Activated CD4-positive, alpha-beta T cell treated with anti-CD3 and anti-CD28 coated beads, Interleukin-2, amount 10 ng/mL, durations not matched to agents 24 days and 14 days (primary cell): ENCODE measurements at places on chromosomes 2 and 18. TPM values are rescaled to one million over a fixed set of nuclear protein-coding genes. Genes with fewer than 3 reads are reported as not detected.

NAT8 gene
- not detected in 2 replicates for total RNA-seq

- H3K36me3 ChIP-seq = no peaks in the 10 kb centered on the region
- DNase-seq = no peak
- H3K27me3 ChIP-seq = peaks cover 19% of the 10 kb centered on the region
- no peak overlapping the region for H3K4me3 ChIP-seq
- no peaks in the 10 kb centered on the region for H3K4me1 ChIP-seq
- H3K27ac ChIP-seq = no peak overlapping the region
These were observed 241.3 kb downstream of the PAX3 start for GRCh38 chr2:222057347-222058073.

DNA sequence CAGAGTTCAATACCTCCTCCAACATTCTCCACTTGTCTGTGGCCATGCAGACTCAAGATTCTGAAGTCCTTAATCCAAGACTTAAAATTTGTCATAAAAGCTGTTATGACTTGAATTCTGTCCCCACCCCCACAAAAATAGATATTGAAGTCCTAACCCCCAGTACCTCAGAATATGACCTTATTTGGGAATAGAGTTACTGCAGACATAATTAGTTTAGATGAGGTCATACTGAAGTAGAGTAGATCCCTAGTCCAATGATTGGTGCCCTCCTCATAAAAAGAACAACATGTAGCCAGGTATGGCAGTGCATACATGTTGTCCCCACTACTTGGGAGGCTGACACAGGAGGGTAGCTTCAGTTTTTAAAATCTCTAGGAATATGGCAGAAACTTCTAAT, 9.2 kb downstream of the TPGS2 start:
- H3K4me1 ChIP-seq = peaks cover 13% of the 10 kb centered on the region
- H3K36me3 ChIP-seq = peaks cover 40% of the 10 kb centered on the region
- H3K27me3 ChIP-seq = no peaks in the 10 kb centered on the region
- H3K4me3 ChIP-seq = no peak overlapping the region
- no peak for DNase-seq
- H3K27ac ChIP-seq = no peak overlapping the region

DNA sequence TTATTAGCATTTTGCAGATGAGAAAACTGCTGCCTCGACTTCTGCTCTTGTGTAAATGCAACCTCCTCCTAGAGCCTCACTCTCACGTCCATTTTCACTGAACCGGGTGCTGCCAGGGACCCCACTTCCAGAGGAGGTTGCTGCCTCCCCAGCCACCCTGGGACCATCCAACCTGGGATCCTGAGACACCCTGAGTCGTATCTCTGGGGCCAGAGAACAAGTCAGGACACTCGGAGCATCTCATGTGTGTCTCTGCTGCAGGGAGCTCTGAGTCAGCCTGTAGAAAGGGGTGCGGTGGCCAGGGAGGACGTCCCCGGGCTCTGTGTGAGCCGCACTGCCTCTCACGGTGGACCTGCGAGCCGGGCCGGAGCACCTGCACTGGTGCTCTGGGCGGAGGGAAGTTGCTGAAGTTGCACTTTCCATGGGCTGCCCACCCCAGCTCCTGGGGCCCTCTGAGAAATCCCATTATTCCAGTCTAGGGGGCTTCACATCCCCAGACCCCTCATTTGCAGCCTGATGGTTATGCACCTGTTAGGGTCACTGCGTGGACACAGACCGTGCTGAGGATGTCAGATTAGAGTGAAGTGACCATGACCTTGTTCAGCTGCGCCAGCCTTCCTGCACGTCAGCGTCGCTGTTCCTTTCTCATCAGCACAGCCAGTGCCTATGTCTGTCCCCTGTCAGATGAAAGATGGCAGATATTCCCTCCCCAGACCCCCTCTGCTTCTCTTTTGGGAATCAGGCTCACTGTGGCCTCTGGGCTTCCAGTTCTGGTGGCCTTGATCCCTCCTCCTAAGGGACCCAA, 230.4 kb downstream of the KLHL29 start:
- H3K4me1 ChIP-seq = peaks cover 7% of the 10 kb centered on the region
- H3K4me3 ChIP-seq = no peak overlapping the region
- H3K27me3 ChIP-seq = peaks cover 5% of the 10 kb centered on the region
- H3K36me3 ChIP-seq = no peaks in the 10 kb centered on the region
- H3K27ac ChIP-seq = no peak overlapping the region

EPB41L3 gene
- 1.5 TPM in 2 replicates for total RNA-seq

TBR1 gene
- total RNA-seq = 0.16 TPM in 1 of 2 replicates, not detected in the other

GRCh38 chr2:25991965-25992364, 9.7 kb upstream of the KIF3C start:
- H3K36me3 ChIP-seq = no peaks in the 10 kb centered on the region
- H3K4me1 ChIP-seq = peaks cover 6% of the 10 kb centered on the region
- no peak overlapping the region for H3K4me3 ChIP-seq
- no peak for DNase-seq

GRCh38 chr2:216103213-216103612, 5.9 kb upstream of the XRCC5 start:
- no peak for DNase-seq
- H3K4me1 ChIP-seq = peaks cover 3% of the 10 kb centered on the region
- no peak overlapping the region for H3K27ac ChIP-seq
- no peak overlapping the region for H3K4me3 ChIP-seq
- H3K36me3 ChIP-seq = peaks cover 11% of the 10 kb centered on the region
- no peaks in the 10 kb centered on the region for H3K27me3 ChIP-seq

DNA sequence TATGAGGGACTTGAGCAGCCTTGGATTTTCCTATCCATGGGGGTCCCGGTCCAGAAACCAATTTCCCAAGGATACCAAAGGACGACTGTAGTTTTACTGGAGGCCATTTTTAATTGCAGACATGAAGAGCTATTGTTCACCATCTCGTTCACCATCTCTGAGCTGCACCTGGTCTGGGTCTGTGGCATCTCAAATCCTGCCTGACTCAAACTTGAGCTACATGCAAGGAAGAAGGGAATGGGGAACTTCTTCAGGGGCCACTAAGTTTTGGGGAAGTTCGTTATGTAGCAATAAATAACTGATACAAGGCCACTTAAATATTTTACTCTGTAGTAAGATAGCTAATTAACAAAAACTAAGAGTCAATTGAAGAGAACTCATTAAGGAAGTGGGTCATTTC, 2.1 kb upstream of the SMCHD1 start:
- H3K27ac ChIP-seq = no peak overlapping the region
- peaks cover 25% of the 10 kb centered on the region for H3K4me1 ChIP-seq
- no peaks in the 10 kb centered on the region for H3K27me3 ChIP-seq
- H3K36me3 ChIP-seq = peaks cover 15% of the 10 kb centered on the region
- DNase-seq = peak; percentile 56
- no peak overlapping the region for H3K4me3 ChIP-seq

- H3K36me3 ChIP-seq = no peaks in the 10 kb centered on the region
- DNase-seq = peak; percentile 34
- no peak overlapping the region for H3K4me3 ChIP-seq
- H3K27ac ChIP-seq = no peak overlapping the region
- no peaks in the 10 kb centered on the region for H3K4me1 ChIP-seq
These were observed 713.1 kb upstream of the SOX11 start for GRCh38 chr2:4979111-4979510.

GRCh38 chr2:8255448-8255800, 426.4 kb upstream of the ID2 start:
- no peak overlapping the region for H3K27ac ChIP-seq
- peaks cover 3% of the 10 kb centered on the region for H3K36me3 ChIP-seq
- no peak for DNase-seq
- H3K27me3 ChIP-seq = peaks cover 5% of the 10 kb centered on the region
- H3K4me3 ChIP-seq = no peak overlapping the region

DNA sequence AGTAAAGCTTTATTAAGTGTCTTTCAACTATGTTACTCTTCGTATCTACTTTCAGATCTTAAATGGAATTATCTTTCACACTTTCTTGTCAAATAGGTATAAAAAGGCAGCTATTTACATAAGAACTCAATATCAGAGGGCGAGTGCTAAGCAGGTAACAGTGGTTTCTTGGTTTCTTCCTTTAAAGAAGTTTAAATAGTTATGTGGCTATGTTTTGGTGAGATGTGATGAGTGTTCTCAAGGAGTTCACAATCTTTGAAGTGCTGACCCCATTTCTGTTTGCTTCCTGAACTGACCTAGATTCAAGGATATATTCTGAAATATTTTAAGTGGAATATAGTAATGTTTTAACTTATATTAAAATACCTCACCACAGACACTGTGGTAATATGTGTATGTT, 161.9 kb downstream of the DPP4 start:
- no peak overlapping the region for H3K27ac ChIP-seq
- H3K4me1 ChIP-seq = no peaks in the 10 kb centered on the region
- DNase-seq = no peak
- peaks cover 18% of the 10 kb centered on the region for H3K27me3 ChIP-seq
- H3K4me3 ChIP-seq = no peak overlapping the region

GRCh38 chr2:191679818-191680600, 2.1 kb downstream of the NABP1 start:
- DNase-seq = peak; percentile 75
- peak overlapping the region; percentile 100 for H3K27ac ChIP-seq
- H3K36me3 ChIP-seq = peaks cover 48% of the 10 kb centered on the region
- peak overlapping the region; percentile 99 for H3K4me3 ChIP-seq

DUSP2 gene
- total RNA-seq = 436 and 445 TPM in 2 replicates

KRTCAP3 gene
- total RNA-seq = 4.6 and 5.2 TPM in 2 replicates
